ENCODE measurements at places on chromosomes 7 and 10.

GRCh38 chr10:4775808-4776207 is 50.2 kb upstream of the AKR1E2 start:
- no peak for DNase-seq

GRCh38 chr7:101576998-101577397 is 52.1 kb downstream of the MYL10 start:
- no peak for DNase-seq

- DNase-seq: no peak
Observed at GRCh38 chr10:60105295-60105695, 198.9 kb upstream of the CCDC6 start.

- no peak for DNase-seq
Observed at GRCh38 chr7:115505136-115505535, 525.4 kb downstream of the TFEC start.

DNA sequence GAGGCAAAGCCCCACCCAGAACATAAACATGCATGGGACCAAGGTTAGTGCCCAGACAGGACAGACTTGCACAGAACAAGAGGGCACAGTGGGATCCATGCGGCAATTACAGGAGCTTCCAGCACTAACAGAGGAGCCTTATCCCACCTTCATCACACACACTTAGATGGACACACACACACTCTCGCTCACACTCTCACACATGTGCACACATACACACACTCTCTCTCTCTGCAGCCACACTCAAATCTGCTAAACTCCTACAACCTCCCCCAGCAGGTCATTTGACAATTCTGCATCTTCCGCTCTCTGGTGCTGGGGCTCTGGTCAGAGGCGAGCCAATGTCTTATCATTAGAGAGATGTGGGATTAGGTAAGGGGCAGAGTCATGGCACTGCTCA is 120.5 kb downstream of the UBE2H start:
- no peak for DNase-seq

DNA sequence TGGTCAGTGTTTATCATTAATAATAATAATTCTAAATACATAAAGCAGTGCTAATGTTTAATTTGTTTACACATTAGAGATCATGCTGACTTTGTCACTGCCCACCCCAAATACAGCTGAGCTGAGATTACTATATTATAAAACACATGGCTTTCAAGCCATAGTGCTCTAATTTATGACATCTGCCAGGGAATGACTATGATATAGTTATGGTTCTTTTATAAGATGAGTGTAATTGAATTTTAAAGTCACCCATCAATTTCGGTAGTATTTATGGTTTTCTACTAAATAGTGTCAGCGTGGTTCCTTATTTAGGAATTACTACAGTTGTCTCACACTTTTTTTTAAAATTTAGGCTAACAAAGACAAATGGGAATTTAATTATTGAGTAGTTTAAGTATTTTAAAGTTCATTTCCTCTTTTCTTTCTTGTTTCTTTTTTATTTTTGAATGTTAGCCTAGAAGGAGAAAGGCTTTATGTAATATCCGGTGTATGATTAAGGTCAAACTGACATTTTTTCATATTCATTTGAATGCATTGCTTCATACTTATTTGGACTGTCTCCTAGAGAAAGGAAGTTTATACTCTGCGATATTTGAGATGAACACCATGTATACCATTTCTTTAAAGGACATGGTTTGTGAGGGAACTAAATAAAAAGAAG is 3.9 kb downstream of the CDK14 start:
- no peak for DNase-seq

GRCh38 chr7:106279425-106280197 is 5.2 kb downstream of the NAMPT start:
- DNase-seq: no peak

- DNase-seq: no peak
Observed at GRCh38 chr7:132562690-132563089, 13.6 kb downstream of the PLXNA4 start.

- no peak for DNase-seq
Observed at GRCh38 chr10:122368502-122369254, 5.8 kb upstream of the PLEKHA1 start.

DNA sequence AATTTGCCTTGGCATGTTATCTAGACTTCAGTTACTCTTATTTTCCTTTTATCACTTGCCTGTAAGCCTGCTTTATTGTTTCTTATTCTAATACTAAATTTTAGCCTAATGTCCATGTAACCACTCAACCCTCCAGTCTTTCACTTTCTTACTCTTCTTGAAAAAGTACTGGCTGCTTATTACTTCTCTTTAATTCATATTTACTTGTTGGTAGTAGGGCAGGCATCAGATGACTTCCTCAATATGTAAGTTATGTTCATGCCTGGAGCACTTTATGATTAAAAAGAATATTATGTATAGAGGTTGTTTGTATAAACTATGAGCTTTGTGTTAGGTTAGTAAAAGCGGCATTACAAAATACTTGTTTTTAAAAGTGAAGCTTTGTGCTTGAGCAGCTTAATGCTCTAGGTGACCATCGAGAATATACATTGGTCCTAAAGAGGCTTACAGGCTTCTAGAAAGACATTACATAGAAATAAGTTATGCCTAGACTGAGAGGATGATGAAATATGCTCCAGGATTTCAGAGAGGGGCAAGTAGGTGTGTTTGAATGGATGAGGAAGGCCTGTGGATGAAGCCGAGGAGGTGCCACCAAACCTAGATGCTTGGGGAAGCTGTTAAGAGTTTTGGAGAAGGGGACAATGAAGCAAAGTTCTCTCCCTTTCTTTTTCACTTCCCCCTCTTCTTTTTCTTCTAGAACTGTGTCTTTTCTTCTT is 207.1 kb upstream of the HDAC9 start:
- no peak for DNase-seq

- DNase-seq: no peak
Observed at GRCh38 chr7:85230623-85231022, 43.8 kb upstream of the SEMA3D start.

DNA sequence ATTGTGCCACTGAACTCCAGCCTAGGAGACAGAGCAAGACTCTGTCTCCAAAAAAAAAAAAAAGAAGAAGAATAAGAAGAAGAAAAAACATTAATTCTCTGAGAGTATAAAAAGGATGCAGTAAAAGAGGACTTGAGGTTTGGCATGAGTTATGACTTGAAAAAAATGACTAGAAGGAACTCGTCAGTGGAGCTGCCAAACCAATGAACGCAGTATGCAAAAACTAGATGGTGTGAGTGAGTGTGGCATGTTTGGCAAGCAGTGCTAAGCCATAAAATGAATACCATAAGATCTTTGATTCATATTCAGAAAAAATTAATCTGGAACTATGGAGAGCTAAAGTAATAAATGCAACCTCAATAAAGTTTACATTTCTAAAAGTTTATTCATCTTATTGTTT is 68.6 kb upstream of the MEOX2 start:
- DNase-seq: no peak

DNA sequence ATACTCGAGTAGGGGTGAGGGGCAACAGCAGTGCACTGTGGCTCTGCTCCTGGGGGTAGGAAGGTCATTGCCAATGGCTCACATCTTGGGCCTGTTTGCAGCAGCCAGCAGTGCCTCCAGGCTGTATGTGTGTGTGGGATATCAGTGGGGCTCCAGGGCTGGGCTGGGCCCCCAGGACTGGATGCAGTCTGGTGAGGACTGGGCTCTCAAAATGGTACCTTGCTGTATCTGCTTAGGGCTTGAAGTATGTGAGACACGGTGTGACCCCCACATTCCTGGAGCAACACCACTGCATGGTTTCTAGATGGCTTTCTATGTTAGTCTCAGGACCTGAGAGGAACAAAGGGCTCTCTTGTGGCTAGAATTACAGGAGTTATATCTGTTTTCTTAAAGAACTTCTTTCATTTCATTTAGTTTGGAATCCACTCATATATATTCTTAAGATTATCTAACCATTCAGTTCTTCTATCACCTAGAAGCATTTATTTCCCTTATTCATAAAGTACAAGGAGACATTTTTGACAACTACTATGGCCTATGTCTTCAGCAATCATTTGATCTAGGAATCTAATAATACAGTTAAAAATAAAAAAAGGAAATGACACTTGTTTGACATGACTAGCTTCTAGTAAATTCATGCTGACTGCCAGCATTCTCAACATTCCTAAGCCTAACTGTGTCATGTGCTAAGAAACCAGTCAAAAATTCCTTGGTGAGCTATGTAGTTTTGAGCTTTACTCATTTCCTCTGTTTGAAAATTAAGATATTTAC is 443.2 kb upstream of the SEMA3A start:
- no peak for DNase-seq
